ENCODE measurements at places on chromosomes 5 and 9.

DNA sequence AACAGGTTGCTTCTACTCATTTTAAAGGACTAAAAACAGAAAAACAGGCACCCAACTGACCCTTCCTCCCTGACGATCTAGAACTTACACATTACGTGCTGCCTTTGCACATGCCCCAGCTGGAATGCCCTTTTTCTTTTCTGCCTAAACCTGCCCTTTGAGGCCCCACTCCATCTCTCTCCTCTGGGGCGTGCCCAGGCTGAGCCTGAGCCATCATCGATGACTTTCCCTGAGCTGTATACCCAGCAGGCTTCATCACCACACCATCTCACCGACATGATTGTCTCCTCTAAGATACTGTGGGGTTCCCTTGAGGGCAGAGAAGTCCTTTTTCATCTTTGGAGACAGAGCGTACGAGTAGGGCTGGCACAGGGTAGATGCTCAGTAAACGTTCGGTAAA lies 24.1 kb upstream of the GABBR2 start:
- no peak for DNase-seq

DNA sequence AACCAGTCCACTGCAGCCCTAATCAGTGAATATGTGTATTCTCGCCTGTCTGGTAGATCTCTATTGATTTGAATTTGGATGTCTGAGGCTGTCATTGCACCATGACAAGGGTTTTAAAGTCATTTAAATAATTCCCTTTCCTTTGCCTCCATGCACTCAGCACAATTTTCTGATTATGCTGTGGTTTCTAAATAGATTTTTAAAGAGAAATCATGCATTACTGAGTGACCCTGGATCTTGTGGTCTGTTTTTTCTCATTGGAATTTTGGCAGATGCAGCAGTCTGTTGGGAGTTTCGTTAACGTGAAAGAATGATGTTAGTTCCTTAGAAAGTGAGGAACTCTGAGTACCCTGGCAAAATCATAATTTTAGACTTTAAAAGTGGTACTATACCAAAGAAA lies 396.0 kb downstream of the LRRC70 start:
- DNase-seq: no peak

DNA sequence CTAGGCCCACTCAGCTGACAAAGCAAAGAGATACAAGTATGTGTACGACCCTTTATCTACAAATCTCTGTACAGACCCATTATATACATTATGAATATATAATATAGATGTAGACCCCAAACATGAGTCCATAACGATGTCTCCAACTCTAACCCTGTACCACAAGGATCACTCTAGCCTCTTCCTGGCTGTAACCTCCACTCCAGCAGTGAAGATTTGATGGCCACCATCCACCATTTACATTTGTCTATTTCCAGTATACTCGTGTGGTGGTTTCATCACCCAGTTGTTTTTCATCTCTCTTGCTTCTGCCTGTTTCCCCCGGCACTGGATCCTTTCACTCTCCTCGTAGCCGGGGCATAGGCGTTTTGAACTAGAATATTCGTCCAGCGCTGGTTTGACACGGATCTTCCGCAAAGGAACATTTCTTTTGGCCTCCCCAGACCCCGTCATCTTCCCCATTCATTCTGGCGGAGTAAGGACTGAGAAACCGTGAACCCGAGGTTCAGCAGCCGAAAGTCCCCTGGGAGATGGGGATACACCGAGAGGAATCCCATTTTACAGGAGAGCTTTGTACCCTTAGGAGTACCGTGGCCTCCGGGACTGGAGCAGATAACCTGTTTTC lies 828 bp upstream of the TRIO start:
- DNase-seq: peak; percentile 9

- no peak for DNase-seq
Measured at GRCh38 chr9:107778661-107779060, 289.1 kb upstream of the KLF4 start.

DNA sequence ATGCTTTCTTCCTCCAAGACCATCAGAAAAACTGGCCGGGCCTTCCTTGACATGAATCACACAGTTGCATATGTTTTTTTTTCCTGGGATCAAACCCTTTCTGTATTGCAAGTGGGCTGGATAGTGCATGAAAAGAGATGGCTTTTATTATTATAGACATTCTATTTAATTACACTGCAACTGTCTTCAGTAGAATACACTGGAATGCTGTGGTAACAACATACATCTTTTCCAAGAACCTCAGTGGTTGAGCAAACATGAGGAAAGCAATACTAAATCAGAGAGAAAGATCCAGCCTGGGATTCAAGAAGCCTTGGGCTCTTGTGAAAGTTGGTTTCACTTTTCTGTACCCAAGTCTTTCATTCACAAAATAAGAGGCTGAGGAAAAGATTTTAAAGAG lies 193.0 kb downstream of the DMAC1 start:
- DNase-seq: no peak

DNA sequence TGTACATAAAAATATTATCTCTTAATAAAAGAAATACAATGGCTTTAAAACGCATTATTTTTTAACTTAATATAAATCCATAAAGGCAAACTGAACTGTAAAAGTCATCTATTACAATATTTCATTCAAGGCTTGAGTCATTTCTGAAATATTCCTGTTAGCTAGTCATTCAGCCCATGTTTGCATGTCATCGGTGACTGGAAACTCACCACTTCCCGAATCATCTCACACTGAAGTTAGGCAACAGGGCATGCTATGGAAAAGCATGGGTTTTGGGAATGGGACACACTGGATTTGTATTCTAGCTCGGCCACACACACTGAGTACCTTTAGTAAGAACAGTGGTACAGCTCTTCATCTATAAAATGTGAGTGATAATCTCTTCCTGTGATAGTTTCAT lies 691.1 kb upstream of the C9orf72 start:
- no peak for DNase-seq

DNA sequence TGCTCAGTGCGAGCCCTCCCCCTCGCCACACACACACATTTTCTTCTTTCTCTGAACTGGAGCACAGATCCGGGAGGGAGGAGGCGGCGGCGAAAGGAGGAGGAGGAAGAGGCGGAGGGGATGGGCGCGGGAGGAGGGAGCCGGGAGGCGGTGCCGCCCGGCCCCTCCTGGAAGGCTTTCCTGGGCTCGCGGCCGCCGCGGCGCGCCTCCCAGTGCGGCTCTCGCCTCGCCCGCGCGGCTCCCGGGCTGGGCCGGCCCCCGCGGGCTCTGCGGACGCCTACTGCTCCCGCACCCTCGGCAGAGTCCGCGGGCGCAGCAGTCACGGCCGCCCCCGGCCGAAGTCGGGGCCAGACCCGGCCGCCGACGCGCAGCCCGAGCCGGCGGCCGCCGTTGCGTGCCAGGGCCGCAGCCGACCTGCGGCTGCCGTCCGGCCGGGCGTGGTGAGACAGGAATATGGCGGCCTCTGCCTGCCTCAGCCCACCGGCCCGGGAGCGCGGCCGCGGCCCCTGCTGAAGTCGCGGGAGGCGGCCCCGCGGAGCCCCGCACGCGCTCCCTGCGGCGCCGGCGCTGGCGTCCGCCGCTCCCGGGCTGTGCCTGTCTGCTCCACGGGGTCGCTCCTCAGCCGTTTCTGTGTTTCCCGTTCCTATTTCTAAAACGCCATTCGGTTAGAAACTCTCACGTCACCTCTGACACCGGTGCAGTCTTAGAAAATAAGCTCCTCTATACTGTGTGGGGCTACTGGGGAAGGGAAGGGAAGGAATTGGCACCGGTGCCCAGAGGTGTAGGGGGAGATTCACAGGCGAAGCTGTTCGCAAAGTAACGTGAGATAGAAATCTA lies 500 bp upstream of the GNAQ start:
- DNase-seq: peak; percentile 87

DNA sequence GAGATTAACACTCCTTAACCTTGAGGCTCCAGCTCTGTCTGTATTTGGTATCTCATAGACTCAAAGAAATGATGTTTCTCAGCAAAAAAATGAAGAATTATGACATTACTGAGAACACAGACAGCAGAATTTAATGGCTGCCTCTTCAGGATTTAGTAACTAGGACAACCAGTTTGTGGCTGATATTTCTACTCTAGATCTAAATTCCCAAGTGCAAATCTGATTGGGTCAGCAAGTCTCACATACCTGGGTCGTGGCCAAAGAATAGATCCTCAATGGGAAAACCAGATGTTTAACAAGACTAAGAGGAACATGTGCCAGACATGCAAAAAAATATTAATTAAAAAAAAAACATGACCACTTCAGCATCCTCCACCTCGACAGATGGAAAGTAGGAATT lies 608.9 kb downstream of the DTWD2 start:
- no peak for DNase-seq

DNA sequence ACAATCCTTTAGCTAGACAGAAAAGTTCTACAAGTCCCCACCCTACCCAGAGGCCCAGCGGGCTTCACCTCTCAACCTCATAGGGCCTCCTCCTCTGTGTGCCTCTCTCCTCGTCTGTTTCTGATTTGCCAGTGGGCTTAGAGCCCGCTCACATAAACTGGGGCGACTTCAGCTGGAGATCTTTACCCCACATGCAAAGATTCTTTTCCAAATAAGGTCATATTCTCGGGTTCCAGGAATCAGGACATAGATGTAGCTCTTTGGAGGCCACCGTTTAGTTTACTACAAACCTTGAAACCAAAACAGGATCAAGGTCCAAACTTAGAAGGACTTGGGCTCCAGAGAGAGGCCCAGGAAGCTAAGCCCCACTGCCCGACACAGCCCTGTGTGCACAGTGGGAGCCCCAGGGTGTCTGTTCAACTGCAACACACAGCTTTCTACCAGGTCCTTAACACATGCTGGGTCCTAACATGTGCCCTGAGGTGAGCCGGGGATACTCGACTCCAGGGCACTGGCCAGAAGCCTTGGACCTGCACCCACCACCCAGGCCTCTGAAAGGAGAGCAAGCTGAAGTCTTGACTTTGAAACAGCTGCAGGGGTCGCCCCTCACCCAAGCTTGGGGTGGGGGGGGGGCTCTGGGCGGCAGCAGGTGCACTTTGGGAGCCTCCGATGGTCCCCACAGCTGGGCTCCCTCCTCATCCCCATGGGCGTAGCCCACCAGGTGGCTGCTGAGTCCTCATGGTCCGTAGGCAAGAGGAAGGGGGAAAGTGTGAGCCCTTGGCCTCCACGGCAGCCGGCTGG lies 26.8 kb upstream of the SLC12A7 start:
- DNase-seq: no peak

DNA sequence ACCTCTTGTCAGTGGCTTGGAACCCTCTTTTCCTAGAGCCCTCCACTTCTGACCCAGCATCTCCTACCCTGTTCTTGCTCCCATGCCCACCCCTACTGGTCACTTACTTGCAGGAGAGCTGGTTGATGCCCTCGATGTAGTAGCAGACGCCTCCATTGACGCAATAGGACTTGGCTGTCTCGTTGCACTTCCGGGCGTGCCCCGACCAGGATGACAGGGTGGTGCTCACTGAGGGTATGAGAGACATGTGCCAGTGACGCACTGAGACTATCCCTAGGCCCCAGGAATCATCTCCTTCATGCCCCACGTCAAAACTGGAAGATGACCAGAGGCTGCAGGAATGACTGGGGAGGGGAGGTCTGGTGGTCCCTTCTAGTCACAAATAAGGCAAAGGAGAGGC lies 76.0 kb downstream of the PSD2 start:
- DNase-seq: no peak

GRCh38 chr9:18238752-18239447 lies 235.1 kb upstream of the ADAMTSL1 start:
- DNase-seq: no peak

- DNase-seq: no peak
Measured at GRCh38 chr5:61366497-61367240, 34.6 kb downstream of the ZSWIM6 start.

GRCh38 chr5:127746756-127747155 lies 43.6 kb downstream of the CCDC192 start:
- DNase-seq: no peak

- no peak for DNase-seq
Measured at GRCh38 chr5:73496984-73497457, 1.2 kb upstream of the BTF3 start.

DNA sequence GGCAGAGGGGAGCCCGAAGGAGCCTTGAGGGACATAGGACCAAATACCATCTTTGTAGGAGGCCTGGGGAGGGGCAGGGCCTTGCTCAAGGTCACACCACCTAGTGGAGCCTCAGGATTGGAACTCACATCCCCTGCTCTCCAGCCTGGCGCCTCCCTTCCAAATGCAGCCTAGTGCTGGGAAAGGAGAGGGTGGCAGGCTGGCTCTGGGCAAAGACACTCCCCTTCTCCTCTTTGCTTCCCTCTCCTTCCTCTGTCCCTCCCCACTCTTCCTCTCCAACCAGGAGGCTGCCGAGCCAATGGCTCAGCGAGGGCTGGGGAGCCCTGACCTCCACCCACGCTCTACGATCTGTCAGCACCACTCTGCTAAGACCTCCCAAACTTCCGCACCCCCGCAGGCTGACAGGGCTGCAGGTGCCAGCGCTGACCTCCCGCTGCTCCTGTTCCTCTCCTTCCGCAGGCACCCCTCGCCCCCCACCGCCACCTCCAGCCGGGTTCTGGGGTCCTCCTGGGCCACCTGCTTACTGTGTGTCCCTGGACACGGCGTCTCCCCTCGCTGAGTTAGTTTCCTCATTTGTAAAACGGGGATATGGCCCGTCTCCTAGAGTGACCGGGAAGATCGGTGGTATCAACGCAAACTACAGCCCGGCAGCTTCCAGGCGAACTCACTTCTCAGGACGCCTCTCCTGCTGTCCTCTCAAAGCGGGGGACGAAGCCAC lies 52.9 kb downstream of the C9orf50 start:
- DNase-seq: no peak

DNA sequence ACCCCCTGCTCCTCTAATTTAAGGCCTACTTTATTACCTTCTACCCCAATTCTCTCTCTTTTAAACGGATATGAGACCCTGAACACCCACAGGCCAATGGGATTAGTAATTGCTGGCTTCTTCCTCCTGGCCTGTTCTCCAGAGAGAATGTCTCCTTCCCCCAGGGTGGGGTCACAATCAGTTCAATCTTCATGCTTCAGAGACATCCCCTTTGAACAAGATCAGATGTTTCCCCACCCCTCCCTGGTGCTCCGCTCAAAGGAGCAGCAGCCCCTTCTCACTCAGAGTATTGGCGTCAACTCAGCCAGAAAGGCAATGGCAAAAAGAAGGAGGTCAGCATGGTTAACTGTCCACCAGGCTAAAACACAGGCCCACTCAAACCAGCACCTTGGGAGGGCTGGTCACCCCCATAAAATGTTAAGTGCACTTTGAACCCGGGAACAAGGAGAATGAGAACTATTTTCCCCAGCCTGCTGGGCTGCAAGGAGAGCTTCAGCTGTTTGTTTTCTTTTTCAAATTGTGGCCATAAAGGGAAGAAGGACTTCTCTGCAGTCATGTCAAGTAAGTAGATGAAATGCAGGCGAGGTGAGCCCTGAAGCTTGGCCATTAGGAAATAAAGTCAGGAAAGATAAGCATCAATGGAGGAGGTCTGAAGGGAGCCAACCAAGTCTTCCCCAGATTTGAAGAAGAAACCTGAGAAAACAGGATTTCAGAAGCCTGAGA lies 20.1 kb downstream of the LHFPL2 start:
- no peak for DNase-seq

- DNase-seq: no peak
Measured at GRCh38 chr9:95005278-95006143, 279.0 kb downstream of the AOPEP start.

GRCh38 chr9:133584167-133584558 lies 25.0 kb downstream of the FAM163B start:
- DNase-seq: no peak

Measured in stimulated activated CD4-positive, alpha-beta T cell treated with anti-CD3 and anti-CD28 coated beads, Interleukin-15, amount 100 ng/mL, for 24 hours (primary cell).